ENCODE measurements at places on chromosomes 7 and 10.
A peak's percentile ranks its signal among the peaks of the same experiment; 100 is the strongest.

DNA sequence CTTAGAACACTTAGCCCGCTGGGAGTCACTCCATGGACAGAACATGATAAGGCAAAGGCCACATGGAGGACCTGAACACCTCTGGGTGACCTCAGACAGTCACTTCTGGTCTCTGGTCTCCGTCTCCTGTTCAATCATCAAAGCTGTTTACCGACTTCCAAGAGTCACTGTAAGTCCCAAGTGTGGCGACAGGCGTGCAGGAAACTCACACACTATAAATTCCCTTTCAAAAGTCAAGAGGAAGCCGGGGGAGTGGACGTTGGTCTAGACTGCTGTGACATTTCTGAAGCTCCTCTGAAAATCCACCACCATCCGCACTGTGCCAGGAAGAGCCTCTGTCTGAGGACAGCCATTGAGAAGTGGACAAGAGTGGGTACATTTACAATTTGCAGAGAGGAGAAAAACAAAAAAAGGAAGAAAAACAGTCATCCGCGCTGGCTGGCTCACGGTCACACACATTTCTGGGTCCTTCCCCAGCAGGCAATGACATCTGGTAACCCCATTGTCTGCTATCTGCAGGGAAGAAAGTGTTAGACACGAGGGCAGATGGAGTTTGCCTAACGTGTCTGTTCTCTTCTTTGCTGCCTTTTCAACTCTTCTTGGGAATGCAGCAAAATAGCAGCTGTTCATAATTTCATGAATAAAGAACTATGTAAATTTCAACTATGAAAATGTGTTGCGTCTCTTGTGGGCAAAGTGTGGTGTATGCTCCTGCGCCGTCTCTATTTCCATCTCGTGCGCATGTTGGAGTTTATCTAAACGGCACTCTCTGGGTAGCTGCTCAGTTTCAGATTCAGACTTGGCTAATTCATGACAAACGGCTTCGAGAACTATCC, 32.9 kb upstream of the CUX1 start:
- no peak for DNase-seq

GRCh38 chr7:116271963-116272886, 61.9 kb downstream of the TES start:
- peak; percentile 88 for DNase-seq

- no peak for DNase-seq
These were observed 136.8 kb upstream of the CDCA7L start for GRCh38 chr7:22082553-22082885.

GRCh38 chr7:47896809-47897423, 51.4 kb downstream of the PKD1L1 start:
- DNase-seq: no peak

GRCh38 chr7:5532536-5533335, 109.1 kb upstream of the TNRC18 start:
- DNase-seq: no peak

DNA sequence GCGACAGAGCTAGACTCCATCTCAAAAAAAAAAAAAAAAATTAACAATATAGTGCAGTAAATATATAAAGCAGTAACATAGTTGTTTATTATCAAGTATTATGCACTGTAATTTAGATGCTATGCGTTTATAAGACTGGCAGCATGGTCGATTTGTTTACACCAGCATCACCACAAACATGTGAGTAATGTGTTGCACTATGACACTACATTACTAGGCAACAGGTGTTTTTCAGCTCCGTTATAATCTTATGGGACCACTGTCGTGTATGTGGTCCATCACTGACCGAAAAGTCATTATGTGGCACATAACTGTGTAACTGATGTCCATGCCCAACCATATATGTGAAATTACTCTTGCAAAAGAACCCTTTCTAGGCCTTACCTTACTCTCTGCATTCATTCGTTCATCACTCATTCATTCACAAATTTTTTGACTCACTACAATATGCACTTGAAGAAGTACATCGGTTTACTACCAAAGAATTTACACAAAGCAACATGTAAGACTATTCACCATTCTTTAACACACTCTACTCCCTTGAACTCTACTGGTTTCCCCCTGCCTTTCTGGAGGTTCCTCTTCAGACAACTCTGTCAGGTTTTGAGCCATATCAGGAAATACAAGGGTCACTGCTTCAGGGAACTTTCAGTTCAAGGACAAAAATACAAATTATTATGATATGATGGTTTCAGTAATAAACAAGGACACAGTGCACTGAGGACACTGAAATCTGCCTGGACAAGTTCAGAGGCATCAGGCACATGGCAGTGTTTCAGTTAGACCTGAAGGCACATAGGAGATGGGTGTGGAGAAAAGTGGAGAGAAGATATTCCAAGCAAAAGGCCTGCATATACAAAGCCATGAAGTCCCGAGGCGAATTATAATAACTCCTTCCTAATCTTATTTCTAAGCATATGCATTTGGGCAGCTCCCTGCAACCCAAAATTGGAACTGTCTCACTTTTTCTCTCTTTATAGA, 17.4 kb downstream of the ITGB1 start:
- no peak for DNase-seq

- no peak for DNase-seq
These were observed 17.7 kb downstream of the TSPAN14 start for GRCh38 chr10:80471715-80472233.

DNA sequence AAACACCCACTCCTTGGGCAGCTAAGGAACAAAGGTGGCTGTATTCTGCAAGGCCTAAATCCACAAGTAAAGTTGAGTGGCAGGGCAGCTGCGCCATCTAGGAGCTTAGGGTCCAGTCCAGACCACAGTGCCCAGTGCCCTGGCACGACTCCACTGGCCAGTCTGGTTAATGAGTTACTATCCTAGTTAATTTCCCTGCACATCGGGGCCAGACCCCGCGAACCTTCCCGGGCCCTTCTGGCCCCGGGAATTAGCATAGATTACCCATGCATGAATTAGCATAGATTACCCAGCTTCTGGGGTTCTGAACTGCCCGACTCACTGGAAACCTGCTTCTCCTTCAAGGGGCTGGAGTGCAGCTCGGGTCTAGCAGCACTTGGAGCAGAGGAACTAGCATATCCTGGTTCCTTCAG, 3.2 kb upstream of the EMX2 start:
- no peak for DNase-seq

GRCh38 chr7:21338728-21339164, 89.1 kb upstream of the SP4 start:
- DNase-seq: no peak

DNA sequence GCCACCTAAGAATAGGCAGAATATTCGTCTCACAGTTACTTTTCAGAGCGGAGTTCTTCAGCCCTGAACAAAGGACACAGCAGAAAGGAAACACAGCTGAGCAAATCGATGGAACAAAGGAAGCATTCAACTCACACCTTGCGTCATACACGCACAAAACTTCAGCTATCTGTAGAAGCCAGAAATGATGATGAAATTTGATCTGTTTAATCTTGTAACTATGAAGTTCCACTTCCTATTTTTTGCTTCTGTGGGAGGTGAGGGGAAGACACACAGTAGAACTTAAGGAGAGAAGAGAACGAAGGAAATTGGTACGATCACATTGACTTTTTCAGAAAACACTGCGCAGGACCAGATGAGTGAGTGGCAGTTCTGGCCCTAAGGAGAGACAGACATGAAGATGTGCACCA, 26.2 kb downstream of the FAM171A1 start:
- DNase-seq: no peak

DNA sequence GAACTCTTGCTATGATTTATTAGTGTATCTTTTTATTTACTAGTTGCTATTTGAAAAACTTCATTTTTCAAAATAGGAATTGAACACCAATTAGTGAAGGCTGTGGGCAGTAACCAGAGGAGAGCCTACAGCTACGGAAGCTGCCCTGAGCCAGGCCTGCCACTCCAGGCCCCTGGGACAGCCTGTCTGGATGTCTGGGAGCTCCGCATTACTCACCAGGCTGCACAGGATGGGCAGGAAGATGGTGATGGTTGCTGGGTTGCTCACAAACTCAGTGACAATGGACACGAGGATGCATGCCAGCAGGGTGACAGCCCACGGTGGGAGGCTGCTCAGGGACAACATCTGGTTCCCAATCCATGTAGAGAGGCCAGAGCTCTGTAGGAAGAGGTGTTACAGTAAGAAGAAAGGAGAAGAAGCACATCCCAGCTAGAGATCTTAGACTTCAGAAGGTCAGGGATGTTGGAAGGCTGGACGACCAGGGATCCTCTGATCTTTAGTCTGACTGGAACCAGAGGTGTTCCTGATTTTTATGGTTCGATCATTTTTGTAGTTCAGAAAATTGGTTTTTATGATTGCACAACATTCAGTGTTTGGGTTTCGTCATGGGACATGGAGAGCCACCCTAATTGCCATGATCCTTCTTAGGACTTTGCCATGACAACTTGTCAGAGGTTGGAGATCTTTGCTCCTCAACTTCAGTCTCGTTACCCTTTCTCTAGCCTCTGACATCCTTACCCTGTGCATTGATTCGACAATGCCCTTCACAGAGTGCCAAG, 23.2 kb downstream of the STMP1 start:
- DNase-seq: no peak
